Hepatocyte (in vitro differentiated cells): ENCODE measurements at places on chromosomes 13 and 19.

GRCh38 chr19:38663957-38664502, 16.6 kb downstream of the ACTN4 start:
- peaks cover 93% of the 10 kb centered on the region for H3K4me1 ChIP-seq
- no peaks in the 10 kb centered on the region for H3K27me3 ChIP-seq
- no peak for DNase-seq
- H3K36me3 ChIP-seq, result no peaks in the 10 kb centered on the region

GRCh38 chr19:49119411-49120324, at the start of gene PPFIA3:
TSS of gene PPFIA3 (plus strand) at chr19:49119544. CDS start at chr19:49127874, 8,330 bp downstream.
- no peaks in the 10 kb centered on the region for H3K36me3 ChIP-seq
- peak within 1 kb of the TSS; percentile 94 for H3K27ac ChIP-seq
- peak within 1 kb of the TSS; percentile 58 for H3K4me3 ChIP-seq

DNA sequence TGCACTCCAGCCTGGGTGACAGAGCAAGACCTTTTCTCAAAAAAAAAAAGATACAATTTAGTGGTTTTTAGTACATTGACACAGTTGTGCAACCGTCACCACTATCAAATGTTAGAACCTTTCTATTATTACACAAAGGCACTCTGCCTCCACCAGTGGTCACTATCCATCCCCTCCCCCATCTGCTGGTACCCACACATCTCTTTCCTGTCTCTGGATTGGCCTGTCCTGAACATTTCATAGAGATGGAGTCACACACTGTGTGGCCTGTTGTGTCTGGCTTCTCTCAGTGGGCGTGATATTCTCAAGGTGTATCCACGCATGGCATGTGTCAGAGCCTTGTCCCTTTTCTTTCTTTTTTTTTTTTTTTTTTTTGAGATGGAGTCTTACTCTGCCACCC, 11.2 kb downstream of the KDM4B start:
- H3K36me3 ChIP-seq, result no peaks in the 10 kb centered on the region
- H3K4me1 ChIP-seq, result peaks cover 9% of the 10 kb centered on the region
- DNase-seq, result no peak
- H3K27me3 ChIP-seq, result no peaks in the 10 kb centered on the region
- H3K4me3 ChIP-seq, result no peak overlapping the region

DNA sequence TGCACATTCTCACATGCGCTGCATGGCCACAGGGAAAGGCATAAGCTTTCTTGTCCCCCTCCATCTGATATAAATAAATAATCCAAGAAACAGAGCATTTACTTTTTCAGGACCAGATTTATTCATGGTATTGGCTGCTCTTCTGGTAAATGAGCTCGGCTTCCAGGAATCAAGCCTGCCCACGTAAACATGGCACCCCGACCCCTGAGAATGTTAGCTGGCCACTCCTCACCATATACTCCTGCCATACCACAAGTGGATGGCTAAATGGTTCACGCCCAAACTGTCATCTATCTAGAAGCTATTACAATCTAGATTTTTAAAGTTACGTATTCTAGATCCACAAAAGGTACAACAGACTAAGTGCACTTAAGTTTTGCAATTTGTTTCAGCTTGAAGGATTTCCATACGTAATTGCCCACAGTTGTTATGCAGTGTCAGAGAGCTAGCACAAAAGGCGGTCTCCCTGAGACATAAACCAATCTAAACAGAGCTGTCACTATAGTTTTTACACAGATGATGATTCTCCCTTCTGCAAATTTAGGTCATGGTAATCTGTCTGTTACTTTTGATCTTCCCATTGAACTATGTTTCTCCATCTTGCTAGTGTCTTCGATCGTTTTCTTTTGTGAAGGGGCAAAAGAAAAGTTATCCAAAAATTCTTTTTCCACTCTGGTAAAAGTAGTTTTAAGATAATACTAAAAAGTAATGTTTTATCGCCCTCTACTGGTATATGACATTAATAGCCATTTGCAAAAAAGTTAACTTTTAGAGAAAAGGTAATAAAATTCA, 16.2 kb upstream of the FOXO1 start:
- no peaks in the 10 kb centered on the region for H3K27me3 ChIP-seq
- H3K4me3 ChIP-seq, result no peak overlapping the region
- no peaks in the 10 kb centered on the region for H3K4me1 ChIP-seq
- no peaks in the 10 kb centered on the region for H3K36me3 ChIP-seq
- no peak overlapping the region for H3K27ac ChIP-seq

DNA sequence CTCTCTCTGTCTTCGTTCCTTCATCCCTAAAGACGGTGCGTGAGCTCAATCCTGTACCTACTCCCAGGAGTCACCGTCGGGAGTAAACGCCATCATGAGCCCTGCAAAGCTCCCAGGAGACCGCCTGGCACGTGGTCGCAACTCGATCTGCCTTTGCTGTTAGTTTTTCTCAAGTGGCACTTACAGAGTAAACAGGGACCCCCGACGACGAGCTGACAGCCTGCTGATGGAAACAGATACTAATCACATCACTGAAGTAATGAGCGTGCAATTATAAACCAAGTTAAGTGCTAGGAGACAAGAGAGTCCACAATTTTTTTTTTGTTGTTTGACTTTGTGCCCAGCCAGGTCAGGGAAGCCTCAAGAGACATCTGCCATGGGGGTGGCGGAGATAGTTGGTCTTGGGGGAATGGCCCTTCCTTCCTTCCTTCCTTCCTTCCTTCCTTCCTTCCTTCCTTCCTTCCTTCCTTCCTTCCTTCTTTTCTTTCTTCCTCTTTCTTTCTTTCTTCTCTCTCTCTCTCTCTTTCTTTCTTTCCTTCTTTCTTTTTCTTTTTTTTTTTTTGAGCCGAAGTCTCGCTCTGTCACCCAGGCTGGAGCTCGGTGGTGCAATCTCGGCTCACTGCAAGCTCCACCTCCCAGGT, 23.6 kb downstream of the CACNG6 start:
- no peaks in the 10 kb centered on the region for H3K36me3 ChIP-seq
- no peak overlapping the region for H3K4me3 ChIP-seq
- H3K27me3 ChIP-seq, result no peaks in the 10 kb centered on the region
- no peaks in the 10 kb centered on the region for H3K4me1 ChIP-seq
- no peak overlapping the region for H3K27ac ChIP-seq

GRCh38 chr19:17842663-17843291, 5.0 kb downstream of the JAK3 start:
- no peak overlapping the region for H3K4me3 ChIP-seq
- H3K27me3 ChIP-seq, result peaks cover 21% of the 10 kb centered on the region
- H3K36me3 ChIP-seq, result no peaks in the 10 kb centered on the region
- H3K4me1 ChIP-seq, result peaks cover 5% of the 10 kb centered on the region

- DNase-seq, result no peak
- H3K36me3 ChIP-seq, result no peaks in the 10 kb centered on the region
- H3K4me3 ChIP-seq, result no peak overlapping the region
- no peaks in the 10 kb centered on the region for H3K27me3 ChIP-seq
- peaks cover 7% of the 10 kb centered on the region for H3K4me1 ChIP-seq
Measured at GRCh38 chr13:113886561-113887112, 22.8 kb upstream of the GAS6 start.

- H3K27me3 ChIP-seq, result no peaks in the 10 kb centered on the region
- peak; percentile 81 for DNase-seq
- H3K4me3 ChIP-seq, result no peak overlapping the region
- no peaks in the 10 kb centered on the region for H3K36me3 ChIP-seq
- H3K4me1 ChIP-seq, result peaks cover 28% of the 10 kb centered on the region
- H3K27ac ChIP-seq, result peak overlapping the region; percentile 4
Measured at GRCh38 chr13:30792285-30793000, 57.1 kb downstream of the ALOX5AP start.

DNA sequence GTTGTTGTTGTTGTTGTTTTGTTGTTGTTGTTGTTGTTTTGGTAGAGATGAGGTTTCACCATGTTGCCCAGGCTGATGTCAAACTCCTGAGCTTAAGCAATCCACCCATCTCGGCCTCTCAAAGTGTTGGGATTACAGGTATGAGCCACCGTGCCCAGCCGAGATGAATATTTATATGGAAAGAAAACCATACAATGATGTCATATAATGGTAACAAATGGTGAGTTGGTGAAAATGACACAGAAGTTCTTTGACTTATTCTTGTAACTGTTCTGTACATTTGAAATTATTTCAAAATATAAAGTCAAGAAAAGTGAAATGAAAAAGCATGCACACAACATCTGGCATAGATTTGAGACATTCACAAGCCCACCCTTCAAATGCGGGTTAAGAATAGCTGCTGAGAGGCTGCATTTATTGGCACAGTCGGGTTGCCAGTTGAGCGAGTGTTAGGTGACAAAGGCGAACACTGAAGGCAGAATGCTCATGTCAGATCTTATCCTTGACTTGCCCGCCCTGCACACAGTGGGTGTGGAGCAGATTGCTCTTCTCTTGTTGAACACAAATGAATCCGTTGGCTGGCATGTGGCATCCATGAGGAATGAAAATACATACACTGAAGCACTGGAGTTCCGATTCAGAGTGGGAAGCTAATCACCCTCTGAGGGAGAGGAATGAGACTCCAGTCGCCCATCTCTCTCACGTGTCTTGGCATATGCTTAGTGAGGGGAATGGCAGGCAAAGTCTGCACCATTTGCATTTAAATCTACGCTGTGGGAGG, 15.8 kb upstream of the UBE2S start:
- no peak overlapping the region for H3K4me3 ChIP-seq
- no peaks in the 10 kb centered on the region for H3K36me3 ChIP-seq
- no peaks in the 10 kb centered on the region for H3K27me3 ChIP-seq
- H3K4me1 ChIP-seq, result no peaks in the 10 kb centered on the region

DNA sequence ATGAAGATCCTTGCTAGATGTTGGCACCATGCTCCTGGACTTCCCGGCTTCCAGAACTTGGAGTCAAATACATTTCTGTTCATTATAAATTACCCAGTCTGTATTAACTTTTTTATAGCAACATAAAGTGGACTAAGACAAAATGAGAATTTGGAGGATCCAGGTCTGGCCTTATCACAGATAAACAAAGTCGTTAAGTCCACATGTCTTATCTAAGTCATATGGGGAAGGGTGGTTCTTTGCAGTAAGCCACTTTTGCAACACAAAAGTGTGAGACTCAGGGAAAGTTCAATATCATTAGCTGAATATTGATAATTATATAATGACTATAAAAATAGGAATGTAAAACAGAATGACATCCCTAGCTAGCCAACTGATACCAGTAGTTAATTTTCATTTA, 91.6 kb upstream of the SIAH3 start:
- no peaks in the 10 kb centered on the region for H3K27me3 ChIP-seq
- H3K4me1 ChIP-seq, result no peaks in the 10 kb centered on the region
- no peak overlapping the region for H3K4me3 ChIP-seq

DNA sequence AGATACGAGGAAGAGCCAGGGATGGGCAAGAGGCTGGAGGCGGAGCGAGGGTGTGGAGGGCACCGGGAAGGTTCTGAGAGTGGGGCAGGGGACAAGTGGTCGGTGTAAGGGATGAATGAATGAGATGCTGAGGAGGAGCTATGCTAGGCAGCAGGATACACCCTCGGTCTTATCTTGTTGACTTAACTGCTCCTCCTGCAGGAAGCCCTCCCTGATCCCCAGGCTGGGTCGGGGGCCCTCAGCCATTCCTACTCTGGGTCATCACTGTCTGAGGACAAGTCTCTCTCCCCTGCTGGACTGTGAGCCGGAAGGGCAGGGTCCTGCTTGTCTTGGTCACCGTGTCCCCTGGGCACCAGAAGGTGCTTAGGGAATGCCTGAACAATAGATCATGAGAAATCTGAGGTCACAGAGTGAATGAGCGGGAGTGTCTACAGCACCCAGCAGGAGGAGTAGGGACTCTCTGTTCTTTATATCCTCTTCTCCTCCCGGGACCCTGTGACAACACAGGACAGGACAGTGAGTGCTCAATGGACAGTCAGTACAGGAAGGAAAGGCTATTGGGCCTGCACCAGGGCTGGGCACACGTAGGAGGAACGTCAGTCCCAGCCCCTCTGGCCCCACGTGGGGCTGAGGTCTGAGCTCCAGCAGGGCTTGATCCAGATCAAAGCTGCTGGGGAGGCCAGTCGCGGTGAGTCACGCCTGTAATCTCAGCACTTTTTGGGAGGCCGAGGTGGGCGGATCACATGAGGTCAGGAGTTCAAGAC, 6.5 kb downstream of the NKPD1 start:
- peaks cover 15% of the 10 kb centered on the region for H3K4me1 ChIP-seq
- peaks cover 21% of the 10 kb centered on the region for H3K27me3 ChIP-seq
- H3K36me3 ChIP-seq, result no peaks in the 10 kb centered on the region

DNA sequence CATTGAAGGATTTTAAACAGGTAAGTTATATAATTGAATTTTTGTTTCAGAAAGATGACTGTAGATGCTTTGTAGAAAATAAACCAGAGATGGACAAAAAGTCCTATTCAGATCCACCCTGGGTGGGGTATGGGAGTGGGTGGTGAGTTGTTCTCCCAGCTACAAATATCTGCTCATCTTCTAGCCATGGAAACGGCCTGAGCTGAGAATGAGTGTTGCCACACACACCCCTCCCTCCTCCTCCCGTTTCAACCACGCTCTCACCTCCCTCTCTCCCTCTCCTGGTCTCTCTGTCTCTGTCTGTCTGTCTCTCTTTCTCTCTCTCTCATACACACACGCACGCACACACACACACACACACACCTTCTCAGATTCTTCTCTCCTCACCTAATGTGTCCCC, 26.4 kb downstream of the SERTM1 start:
- no peak overlapping the region for H3K4me3 ChIP-seq
- H3K27ac ChIP-seq, result no peak overlapping the region
- H3K36me3 ChIP-seq, result no peaks in the 10 kb centered on the region
- DNase-seq, result no peak
- H3K27me3 ChIP-seq, result no peaks in the 10 kb centered on the region
- H3K4me1 ChIP-seq, result no peaks in the 10 kb centered on the region

GRCh38 chr19:48465215-48465614, 4.0 kb upstream of the CYTH2 start:
- H3K4me1 ChIP-seq, result peaks cover 7% of the 10 kb centered on the region
- H3K27ac ChIP-seq, result no peak overlapping the region
- H3K27me3 ChIP-seq, result no peaks in the 10 kb centered on the region

GRCh38 chr19:30896554-30896953, 452.7 kb downstream of the TSHZ3 start:
- no peak overlapping the region for H3K27ac ChIP-seq
- H3K36me3 ChIP-seq, result no peaks in the 10 kb centered on the region
- no peaks in the 10 kb centered on the region for H3K27me3 ChIP-seq

DNA sequence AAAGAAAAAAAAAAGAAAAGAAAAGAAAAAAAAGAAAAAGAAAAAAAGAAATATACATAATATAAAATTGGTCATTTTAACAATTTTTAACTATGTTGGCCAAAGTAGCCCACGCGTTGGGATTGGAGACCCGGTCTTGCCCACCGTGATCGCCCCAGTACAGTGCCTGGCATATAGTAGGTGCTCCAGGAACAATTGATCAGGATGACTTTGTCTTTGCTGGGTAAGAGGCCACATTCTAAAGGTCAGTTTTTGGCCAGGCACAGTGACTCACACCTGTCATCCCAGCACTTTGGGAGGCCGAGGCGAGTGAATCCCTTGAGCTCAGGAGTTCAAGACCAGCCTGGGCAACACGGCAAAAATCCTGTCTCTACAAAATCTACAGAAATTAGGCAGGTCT, 3.8 kb upstream of the ANGPTL4 start:
- no peak overlapping the region for H3K4me3 ChIP-seq
- H3K4me1 ChIP-seq, result peaks cover 13% of the 10 kb centered on the region
- H3K27me3 ChIP-seq, result no peaks in the 10 kb centered on the region
- H3K36me3 ChIP-seq, result no peaks in the 10 kb centered on the region

GRCh38 chr19:30293051-30293785, 79.0 kb upstream of the ZNF536 start:
- no peaks in the 10 kb centered on the region for H3K4me1 ChIP-seq
- no peak overlapping the region for H3K4me3 ChIP-seq
- peaks cover 2% of the 10 kb centered on the region for H3K27me3 ChIP-seq

- H3K4me1 ChIP-seq, result peaks cover 15% of the 10 kb centered on the region
- no peak overlapping the region for H3K27ac ChIP-seq
- no peak overlapping the region for H3K4me3 ChIP-seq
Measured at GRCh38 chr13:31945202-31945961, 86.2 kb upstream of the FRY start.

- no peaks in the 10 kb centered on the region for H3K27me3 ChIP-seq
- H3K27ac ChIP-seq, result no peak overlapping the region
Measured at GRCh38 chr13:99191336-99191899, 9.2 kb upstream of the UBAC2 start.

GRCh38 chr19:41702171-41702651, 6.2 kb upstream of the CEACAM5 start:
- H3K4me3 ChIP-seq, result no peak overlapping the region
- no peaks in the 10 kb centered on the region for H3K4me1 ChIP-seq
- no peak overlapping the region for H3K27ac ChIP-seq
- no peaks in the 10 kb centered on the region for H3K27me3 ChIP-seq
- H3K36me3 ChIP-seq, result no peaks in the 10 kb centered on the region
